Dermis lymphatic vessel endothelial cell (primary cell): ENCODE measurements at places on chromosomes 3 and 15. TPM values are rescaled to one million over a fixed set of nuclear protein-coding genes. Genes with fewer than 3 reads are reported as not detected.

SIDT1 gene
- total RNA-seq: 0.09 TPM in 1 of 2 replicates, not detected in the other

CHRFAM7A gene
- 0.60 and 1.6 TPM in 2 replicates for total RNA-seq

CYP1A2 gene
- total RNA-seq: not detected in 2 replicates

CHRM5 gene
- 0.17 and 0.22 TPM in 2 replicates for total RNA-seq

FHIT gene
- 0.26 and 0.76 TPM in 2 replicates for total RNA-seq

SLC12A1 gene
- total RNA-seq: not detected in 2 replicates

POU1F1 gene
- not detected in 2 replicates for total RNA-seq

SYNPR gene
- total RNA-seq: not detected in 2 replicates

CACNA2D3 gene
- not detected in 2 replicates for total RNA-seq

SAMMSON gene
- not detected in 2 replicates for total RNA-seq

KBTBD8 gene
- total RNA-seq: 1.9 and 2.1 TPM in 2 replicates

PP2D1 gene
- total RNA-seq: not detected in 2 replicates
